Activated CD8-positive, alpha-beta T cell treated with anti-CD3 and anti-CD28 coated beads for 36 hours (primary cell): ENCODE measurements at places on chromosomes 4 and X. TPM values are rescaled to one million over a fixed set of nuclear protein-coding genes. Genes with fewer than 3 reads are reported as not detected.

PDCL2 gene
- total RNA-seq = not detected

CFP gene
- total RNA-seq = 1.6 TPM

CT45A2 gene
- total RNA-seq = not detected

DNA sequence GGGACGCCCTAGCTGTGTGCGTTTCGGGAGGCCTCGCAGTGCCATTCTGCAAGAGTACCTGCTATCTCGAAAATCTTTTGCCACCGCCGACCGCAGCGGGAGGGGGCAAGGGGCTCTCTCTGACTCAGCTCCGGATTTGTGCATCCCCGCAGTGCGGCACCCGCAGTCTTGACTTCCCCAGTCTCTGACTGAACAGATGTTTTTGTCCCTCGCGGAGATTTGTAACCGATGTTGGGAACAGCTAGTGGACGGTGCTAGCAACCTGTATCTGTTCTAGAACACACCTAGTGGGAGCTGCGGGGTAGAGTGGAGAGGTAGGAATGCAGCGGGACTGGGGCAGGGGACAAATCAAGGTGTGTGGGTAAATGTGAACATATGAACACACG lies 17.2 kb downstream of the NKX6-1 start:
- H3K27me3 ChIP-seq = peaks cover 71% of the 10 kb centered on the region
- H3K4me1 ChIP-seq = peaks cover 9% of the 10 kb centered on the region
- H3K36me3 ChIP-seq = peaks cover 1% of the 10 kb centered on the region
- H3K27ac ChIP-seq = no peak overlapping the region

- no peaks in the 10 kb centered on the region for H3K27me3 ChIP-seq
- H3K36me3 ChIP-seq = no peaks in the 10 kb centered on the region
- H3K4me1 ChIP-seq = no peaks in the 10 kb centered on the region
- no peak overlapping the region for H3K4me3 ChIP-seq
- H3K27ac ChIP-seq = no peak overlapping the region
These were observed 91.8 kb upstream of the POU3F4 start for GRCh38 chrX:83416273-83416672.

DNA sequence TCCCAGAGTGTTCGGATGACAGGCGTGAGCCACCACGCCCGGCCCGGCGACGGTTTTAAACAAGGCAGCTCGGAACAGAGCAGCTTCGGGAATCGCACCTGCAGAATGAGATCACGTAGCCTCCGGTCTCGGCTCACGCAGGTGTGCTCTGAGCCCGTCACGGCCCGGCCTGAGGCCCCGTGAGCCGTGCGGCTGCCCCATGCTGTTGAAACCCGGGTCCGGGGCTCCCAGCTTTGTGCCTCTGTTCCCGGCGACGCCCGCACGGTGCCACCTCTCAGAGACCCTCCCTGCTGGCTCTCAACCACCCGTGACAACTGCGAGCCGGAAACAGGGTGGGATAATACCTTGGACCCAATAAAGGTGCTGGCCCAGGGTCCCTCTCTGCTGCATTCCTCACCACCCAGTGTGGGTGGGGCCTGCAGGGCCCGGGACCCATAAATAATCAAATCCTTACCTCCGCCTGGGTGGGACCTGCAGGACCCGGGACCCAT lies 13.4 kb upstream of the PLCXD1 start:
- no peaks in the 10 kb centered on the region for H3K27me3 ChIP-seq
- no peak for DNase-seq
- no peaks in the 10 kb centered on the region for H3K4me1 ChIP-seq

DNA sequence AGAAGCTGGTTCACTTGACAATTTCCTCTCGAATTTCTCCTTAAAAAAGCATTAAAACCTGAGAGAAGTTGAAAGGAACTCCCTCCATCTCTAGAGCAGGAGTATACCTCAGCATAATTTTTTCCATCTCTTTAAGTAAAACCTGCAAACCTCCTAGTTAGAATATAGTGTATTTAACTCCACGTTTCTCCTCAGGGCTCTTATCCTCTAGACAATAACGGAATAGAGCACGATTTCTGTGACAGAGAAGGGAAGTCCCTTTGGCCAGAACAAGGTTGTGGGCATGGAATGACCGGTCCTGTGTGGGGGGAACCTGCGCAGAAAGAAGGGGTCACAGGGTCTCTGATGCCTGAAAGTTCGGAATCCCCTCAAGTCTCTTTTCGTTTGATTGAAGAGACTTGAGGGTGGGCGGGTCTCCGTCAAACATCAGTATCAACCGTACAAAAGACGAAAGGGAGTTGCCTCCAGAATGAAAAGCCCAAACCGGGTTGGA lies 697 bp downstream of the ZNF280C start:
- peak overlapping the region; percentile 84 for H3K4me3 ChIP-seq
- no peaks in the 10 kb centered on the region for H3K36me3 ChIP-seq
- H3K27me3 ChIP-seq = no peaks in the 10 kb centered on the region
- peaks cover 18% of the 10 kb centered on the region for H3K4me1 ChIP-seq
- DNase-seq = no peak

CACNA1F gene
- 0.90 TPM for total RNA-seq

SPANXN1 gene
- total RNA-seq = not detected

DNA sequence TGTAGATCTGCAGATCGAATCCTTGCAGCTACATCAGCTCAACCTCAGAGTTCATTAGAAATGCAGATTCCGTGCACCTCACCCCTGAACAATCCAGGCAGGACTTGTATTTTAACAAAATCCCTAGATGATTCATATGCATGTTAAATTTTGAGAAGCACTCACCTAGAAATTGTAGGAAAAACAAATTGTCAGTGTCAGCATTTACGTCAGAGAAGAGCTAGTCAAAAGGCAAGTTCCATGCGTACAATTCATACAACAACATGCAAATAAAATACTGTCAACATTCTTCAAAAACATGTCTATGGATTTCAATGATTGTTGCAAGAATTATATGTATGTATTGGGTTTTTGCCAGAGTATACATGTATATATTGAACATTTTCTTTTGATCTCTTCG lies 504.5 kb downstream of the NLGN4X start:
- DNase-seq = no peak
- H3K27ac ChIP-seq = no peak overlapping the region
- no peak overlapping the region for H3K4me3 ChIP-seq
- no peaks in the 10 kb centered on the region for H3K27me3 ChIP-seq
- H3K4me1 ChIP-seq = no peaks in the 10 kb centered on the region
- no peaks in the 10 kb centered on the region for H3K36me3 ChIP-seq

DNA sequence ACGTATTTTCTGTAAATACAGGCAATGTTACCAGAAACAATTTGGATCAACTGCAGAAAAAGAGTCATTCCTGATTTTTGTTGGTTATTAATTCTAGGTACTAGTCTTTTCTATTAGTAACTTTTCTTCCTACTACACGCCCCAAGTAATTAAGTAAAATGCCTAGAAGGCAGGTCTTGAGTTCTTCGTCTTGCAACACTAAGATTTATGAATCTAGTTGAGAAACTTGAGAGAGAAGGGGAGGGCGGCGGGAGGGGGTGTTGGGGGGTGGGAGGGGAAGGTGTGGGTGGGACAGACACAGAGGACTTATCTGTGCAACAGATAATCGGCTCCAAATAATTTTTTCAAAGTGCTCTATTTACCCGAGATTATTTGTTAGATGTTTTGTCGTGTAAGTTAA lies 3.0 kb downstream of the RAP2C start:
- DNase-seq = peak; percentile 4
- H3K27ac ChIP-seq = peak overlapping the region; percentile 93
- no peaks in the 10 kb centered on the region for H3K27me3 ChIP-seq
- H3K4me3 ChIP-seq = peak overlapping the region; percentile 88
- H3K4me1 ChIP-seq = peaks cover 35% of the 10 kb centered on the region

DNA sequence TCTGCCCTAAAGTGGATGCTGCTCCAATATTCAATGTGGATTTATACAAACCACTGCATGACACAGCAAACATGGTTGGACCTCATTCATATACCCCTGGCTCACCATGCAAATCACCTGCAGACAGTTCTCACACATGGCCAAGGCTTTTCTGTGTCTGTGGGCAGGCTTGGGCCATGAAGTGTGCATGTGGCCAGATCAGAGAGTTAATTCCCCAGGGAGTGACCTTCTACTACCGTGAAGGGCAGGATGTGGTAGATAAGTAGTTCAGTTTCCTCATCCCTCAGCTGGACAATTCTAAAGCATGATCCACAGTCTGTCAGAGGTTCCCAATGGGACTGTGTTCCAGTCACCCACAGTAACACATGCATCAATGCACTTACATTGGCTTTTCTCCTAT lies 24.6 kb upstream of the BCLAF3 start:
- H3K4me1 ChIP-seq = no peaks in the 10 kb centered on the region
- no peak overlapping the region for H3K4me3 ChIP-seq
- no peak for DNase-seq
- no peak overlapping the region for H3K27ac ChIP-seq
- H3K36me3 ChIP-seq = peaks cover 3% of the 10 kb centered on the region

DNA sequence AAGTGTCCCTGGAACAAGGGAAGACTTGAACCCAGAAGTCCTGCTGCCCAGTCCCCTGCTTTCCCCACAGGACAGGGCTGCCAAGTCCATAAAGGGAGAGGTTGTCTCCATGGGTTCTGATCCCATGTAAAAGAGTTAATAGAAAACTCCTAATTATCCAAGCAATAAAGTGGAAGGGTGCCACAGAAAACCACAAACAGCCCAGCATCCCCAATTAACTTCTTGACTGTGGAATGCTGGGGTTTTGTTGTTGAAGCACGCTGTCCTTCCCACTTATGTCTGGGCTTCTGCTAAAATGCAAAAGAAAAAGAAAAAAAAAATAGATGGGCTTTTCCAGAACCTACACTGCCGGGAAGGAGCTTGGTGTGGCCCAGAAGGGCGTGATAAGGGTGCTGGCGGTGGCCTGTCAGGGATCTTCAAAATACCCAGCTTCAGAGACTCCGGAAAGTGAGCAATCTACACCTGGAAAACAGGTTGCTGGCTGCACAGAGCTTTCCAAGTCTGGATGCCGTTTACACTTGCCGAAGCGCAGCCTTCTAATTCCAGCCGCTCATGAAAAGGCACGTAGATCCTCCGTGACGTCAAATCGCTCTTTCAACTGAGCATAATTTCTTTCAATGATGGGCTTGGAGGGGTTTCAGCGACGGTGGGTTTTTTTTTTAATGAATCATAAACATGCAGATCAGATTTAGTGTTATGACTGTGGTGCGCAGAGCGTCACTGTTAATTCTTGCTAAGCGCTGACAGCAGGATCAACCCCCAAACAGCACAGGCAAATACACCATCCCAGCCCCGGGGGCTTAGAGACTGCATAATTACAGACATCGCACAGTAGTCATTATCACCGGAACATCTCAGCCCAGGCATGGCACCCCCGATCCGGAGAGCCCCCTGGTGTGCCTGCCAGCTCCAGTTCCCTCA lies 197.6 kb downstream of the BCOR start:
- H3K4me3 ChIP-seq = no peak overlapping the region
- H3K4me1 ChIP-seq = peaks cover 13% of the 10 kb centered on the region
- H3K27ac ChIP-seq = no peak overlapping the region
- no peaks in the 10 kb centered on the region for H3K36me3 ChIP-seq
- H3K27me3 ChIP-seq = peaks cover 3% of the 10 kb centered on the region
- DNase-seq = no peak

- peaks cover 10% of the 10 kb centered on the region for H3K27me3 ChIP-seq
- H3K27ac ChIP-seq = no peak overlapping the region
- DNase-seq = no peak
- H3K4me1 ChIP-seq = peaks cover 45% of the 10 kb centered on the region
- no peak overlapping the region for H3K4me3 ChIP-seq
- H3K36me3 ChIP-seq = no peaks in the 10 kb centered on the region
These were observed 4.0 kb downstream of the LDB2 start for GRCh38 chr4:16894406-16894805.

ATG4A gene
- 6.5 TPM for total RNA-seq

GRCh38 chr4:80213117-80213815 lies 16.0 kb downstream of the PRDM8 start:
- no peak overlapping the region for H3K4me3 ChIP-seq
- no peaks in the 10 kb centered on the region for H3K4me1 ChIP-seq
- no peak for DNase-seq
- no peaks in the 10 kb centered on the region for H3K36me3 ChIP-seq
- peaks cover 13% of the 10 kb centered on the region for H3K27me3 ChIP-seq

OTC gene
- total RNA-seq = 0.23 TPM

DNA sequence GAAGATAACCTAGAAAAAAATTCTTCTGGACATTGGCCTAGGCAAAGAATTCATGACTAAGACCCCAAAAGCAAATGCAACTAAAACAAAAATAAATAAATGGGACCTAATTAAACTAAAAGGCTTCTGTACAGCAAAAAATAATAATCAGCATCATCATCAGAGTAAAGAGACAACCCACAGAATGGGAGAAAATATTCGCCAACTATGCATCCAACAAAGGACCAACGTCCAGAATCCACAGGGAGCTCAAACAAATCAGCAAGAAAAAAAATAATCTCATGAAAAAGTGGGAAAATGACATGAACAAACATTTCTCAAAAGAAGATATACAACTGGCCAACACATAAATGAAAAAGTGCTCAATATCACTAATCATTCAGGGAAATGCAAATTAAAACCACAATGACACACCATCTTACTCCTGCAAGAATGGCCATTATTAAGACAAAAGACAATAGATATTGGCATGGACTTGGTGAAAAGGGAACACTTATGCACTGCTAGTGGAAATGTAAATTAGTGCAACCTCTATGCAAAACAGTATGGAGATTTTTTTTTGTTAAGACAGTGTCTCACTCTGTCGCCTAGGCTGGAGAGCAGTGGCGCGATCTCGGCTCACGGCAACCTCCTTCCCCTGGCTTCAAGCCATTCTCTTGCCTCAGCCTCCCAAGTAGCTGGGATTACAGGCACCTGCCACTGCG lies 29.9 kb downstream of the ELF2 start:
- H3K27me3 ChIP-seq = no peaks in the 10 kb centered on the region
- H3K4me3 ChIP-seq = no peak overlapping the region

- no peak overlapping the region for H3K4me3 ChIP-seq
- DNase-seq = no peak
- H3K27me3 ChIP-seq = no peaks in the 10 kb centered on the region
- H3K27ac ChIP-seq = no peak overlapping the region
- H3K4me1 ChIP-seq = peaks cover 4% of the 10 kb centered on the region
These were observed 71.9 kb downstream of the RBM47 start for GRCh38 chr4:40557736-40558135.

- H3K27me3 ChIP-seq = no peaks in the 10 kb centered on the region
- H3K27ac ChIP-seq = no peak overlapping the region
- DNase-seq = peak; percentile 30
- H3K4me3 ChIP-seq = no peak overlapping the region
- H3K4me1 ChIP-seq = peaks cover 9% of the 10 kb centered on the region
These were observed 95.9 kb upstream of the STX18 start for GRCh38 chr4:4637710-4638109.

DNA sequence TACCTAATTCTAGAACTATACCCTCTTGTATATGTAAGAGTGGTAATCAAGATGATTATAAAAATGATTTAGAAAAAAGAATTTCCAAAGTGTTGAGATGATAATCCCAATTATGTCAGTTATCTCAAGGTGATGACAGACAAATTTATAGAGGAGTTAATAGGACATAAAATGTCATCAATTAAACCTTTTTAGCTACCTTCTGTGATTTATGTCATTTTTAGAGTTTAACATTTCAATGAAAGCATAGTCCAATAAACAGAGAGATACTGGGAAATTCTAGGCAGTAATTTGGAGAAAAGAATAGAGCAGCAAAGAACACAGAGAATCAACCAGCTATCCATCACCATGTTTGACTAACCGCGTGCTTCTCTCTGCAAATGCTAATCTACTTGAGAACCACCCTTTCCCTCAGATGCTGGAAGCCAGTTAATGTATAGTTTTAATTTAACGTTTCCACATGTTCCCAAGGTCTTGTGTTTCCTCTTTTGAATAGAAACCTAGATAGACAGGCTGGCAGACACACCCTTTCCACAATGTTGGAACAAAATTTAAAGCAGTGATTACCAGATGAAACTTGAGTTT lies 433.1 kb upstream of the FAM241A start:
- DNase-seq = no peak
- no peaks in the 10 kb centered on the region for H3K4me1 ChIP-seq
- H3K36me3 ChIP-seq = no peaks in the 10 kb centered on the region
- H3K4me3 ChIP-seq = no peak overlapping the region
- no peaks in the 10 kb centered on the region for H3K27me3 ChIP-seq
